ENCODE measurements at places on chromosomes 12 and 14.

DNA sequence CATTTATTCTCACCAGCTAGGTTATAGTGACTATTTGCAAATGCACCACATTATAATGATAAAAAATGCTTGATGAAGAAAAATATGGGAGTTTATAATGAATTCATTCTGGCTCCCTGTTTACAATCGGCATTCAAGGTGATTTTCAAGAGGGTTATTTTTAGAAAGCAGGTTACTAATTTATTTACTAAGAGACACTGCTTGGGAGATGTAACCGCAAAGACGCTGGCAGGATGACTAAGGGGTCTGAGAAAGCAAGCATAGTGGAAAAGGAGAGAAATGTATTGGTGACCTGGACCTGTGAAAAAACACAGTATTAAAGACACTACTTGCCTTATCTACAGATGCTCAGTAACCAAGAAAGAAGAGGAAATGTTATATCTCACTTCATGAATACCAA, 13.3 kb upstream of the PITPNM2 start:
- no peak for DNase-seq

- DNase-seq: peak; percentile 54
These were observed 2.8 kb upstream of the NINJ2 start for GRCh38 chr12:666066-666465.

DNA sequence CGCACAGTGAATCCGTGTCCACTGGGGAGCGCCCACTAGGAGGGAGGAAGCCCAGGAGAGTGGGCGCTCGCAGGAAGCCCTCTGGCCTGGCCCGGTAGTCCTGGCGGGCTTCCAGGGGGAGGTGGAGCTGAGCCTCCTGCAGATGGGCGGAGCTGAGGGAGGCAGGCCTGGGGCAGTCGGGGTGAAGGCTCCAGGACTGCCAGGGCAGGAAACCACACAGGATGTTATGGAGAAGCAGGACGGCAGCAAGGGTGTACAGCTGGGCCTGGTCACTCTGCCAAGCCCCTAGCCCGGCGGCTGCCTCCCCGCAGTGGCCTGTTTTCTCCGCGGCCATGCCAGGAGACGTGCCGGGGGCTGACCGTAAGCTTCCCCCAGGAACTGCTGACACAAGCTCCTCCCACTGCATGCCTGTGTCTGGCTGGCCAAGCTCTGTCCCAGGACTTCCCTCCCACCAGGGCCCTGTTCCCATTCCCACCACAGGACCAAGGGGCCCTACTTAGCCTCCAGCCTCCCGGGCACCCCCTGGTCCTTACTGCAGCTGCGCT, 143.4 kb upstream of the C14orf180 start:
- peak; percentile 24 for DNase-seq

GRCh38 chr12:121325922-121326396, 26.3 kb downstream of the ANAPC5 start:
- DNase-seq: peak; percentile 65

GRCh38 chr12:50517421-50518048, 12.8 kb downstream of the DIP2B start:
- peak; percentile 30 for DNase-seq

DNA sequence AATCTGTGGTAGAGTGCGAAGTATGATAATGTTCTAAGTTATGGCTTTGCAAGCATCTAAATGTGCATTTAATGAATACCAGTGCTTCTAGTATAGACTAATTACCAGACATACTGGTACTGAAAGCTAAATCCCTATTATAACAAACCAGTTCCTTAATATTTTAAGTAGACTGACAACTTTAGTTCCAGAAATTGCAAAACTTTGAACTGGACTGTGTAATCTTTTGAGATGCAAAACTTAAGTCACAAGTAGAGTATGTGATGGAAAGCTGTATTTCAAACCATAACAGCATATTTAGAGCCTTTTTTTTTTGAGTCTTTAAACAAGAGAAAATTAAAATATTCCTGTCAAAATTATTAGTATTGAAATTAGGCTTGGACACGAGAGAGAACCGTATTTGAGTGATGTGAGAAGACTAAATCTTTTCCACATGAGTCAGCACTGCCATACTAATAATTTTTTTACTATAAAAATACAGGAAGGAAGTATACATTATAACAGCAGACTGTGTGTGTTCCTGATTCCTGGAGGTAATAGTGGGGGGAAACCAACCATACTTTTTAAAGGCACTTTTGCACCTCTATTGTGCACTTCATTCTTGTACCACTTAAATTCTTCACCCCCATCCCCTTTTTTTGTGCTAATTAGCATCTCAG, 45.5 kb downstream of the PPM1A start:
- DNase-seq: no peak

- DNase-seq: peak; percentile 47
These were observed 33.7 kb downstream of the VWF start for GRCh38 chr12:6090803-6091202.

DNA sequence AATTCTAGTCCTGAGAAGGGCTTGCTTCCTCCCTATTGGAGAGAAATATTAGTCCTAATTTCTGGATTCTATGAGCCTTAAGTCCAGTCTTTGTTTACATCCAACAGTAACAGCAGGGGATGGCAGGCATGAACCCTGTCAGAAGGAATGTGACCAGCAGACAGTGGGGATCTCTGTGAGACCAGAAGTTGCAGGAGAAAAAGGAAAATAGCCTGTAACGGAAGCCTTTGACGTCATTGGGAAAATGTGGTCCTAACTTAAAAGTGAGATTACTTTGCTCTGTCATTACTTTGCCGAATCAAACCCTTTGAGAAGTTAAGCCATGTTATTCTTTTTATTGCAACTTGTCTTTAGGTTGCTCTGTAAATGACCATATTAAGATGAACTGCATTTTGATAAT, 218.2 kb upstream of the PRICKLE1 start:
- no peak for DNase-seq

GRCh38 chr12:22122359-22122758, 76.3 kb downstream of the CMAS start:
- DNase-seq: no peak

- no peak for DNase-seq
These were observed 56.7 kb downstream of the PLEKHG3 start for GRCh38 chr14:64760916-64761315.

GRCh38 chr12:75236206-75236605, 26.6 kb upstream of the KCNC2 start:
- no peak for DNase-seq

- no peak for DNase-seq
These were observed 6.2 kb downstream of the AACS start for GRCh38 chr12:125071456-125071855.

GRCh38 chr12:27824126-27824842, 44.2 kb upstream of the MANSC4 start:
- no peak for DNase-seq

DNA sequence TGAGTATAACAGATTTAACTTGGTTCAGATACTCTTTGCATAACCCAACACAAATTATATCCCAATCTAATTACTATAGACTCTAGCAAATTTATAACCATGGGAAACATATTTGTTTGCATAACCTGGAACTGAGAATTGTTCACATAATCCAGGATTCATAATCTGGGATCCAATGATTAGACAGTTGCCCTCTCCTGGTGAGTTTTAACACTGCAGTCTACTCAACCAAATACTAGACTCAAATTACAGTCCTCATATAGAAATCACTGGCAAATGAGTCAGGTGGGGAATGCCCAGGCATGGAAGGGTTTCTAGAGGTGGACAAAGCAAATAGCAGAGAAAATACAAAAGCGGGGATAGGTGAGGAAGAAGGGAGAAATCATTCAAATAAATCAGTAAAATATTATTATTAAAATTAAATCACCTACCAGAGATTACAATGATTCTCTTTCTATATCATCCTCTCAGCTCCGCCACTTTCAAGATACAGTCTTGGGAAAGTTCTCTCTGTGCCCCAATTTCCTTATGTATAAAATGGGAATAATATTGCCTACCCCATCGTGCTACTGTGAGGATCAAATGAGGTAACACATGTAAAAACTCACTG, 9.4 kb downstream of the GCH1 start:
- peak; percentile 54 for DNase-seq

DNA sequence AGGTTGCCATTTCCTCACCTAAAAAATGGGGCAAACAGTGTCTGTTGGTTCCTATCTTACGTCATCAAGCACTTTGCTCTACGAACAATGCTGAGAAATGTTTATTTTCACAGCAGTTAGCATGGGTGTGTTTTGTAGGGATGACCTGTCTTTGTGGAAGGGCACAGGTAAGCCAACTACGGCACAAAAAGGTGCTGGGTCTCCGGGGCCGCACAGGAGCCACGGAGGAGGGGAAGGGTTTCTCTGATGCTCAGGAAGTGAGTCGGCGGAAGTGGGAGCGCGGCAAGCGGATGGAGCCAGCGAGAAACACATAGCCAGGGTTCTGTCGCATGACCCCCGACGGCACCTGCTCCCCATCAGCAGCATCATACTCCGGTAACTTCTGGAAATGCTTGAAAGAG, 65.6 kb upstream of the TCL1B start:
- DNase-seq: no peak

- no peak for DNase-seq
These were observed 7.0 kb upstream of the TINF2 start for GRCh38 chr14:24249230-24250021.

DNA sequence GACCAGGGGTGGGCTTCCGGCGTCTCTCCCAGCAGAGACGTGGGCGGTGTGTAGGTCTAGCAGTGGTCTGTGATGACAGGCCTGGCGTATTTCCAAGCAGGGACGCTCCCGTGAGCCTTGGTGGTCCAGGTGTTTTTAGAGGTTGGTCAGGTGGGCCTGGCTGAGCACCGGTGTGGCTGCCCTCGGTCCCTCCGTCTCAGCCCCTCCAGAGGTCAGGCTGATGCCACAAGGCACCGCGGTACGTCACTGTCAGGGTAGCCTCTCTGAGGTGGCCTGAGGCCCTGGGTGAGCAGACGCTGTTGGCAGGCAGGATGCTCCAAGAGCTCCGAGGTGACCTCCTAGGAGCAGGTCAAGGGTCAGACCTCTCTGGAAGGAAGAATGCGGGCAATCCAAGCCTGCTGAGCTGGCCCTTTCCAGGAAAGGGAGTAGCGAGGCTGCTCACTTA, 13.6 kb downstream of the MTA1 start:
- DNase-seq: no peak

DNA sequence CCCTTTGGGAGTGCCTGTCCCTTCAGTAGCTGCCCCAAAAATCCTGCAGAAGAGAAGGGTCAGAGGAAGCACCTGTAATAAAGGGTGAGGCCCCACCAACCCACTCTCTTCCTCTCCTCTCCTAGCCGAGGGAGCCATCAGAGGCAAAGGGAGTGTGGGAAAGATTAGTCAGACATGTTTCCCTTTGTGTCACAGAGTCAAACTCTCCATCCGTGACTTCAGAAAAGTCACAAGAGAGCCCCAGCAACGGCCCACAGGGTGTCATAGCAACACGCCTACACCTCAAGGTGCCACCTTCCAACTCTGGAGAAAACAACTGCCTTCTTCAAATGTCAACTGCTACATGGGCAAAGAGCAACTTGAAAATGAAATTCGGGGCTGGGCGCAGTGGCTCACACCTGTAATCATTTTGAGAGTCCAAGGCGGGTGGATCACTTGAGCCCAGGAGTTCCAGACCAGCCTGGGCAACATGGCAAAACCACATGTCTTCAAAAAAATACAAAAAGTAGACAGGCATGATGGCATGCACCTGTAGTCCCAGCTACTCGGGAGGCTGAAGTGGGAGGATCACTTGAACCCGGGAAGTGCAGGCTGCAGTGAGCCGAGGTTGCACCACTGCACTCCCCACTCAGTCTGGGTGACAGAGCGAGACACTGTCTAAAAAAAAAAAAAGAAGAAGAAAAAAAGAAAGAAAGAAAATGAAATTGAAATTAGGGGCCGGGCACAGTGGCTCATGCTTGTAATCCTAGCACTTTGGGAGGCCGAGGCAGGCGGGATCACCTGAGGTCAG, 17.7 kb upstream of the CD27 start:
- DNase-seq: no peak

GRCh38 chr14:71666571-71667145, 265.6 kb upstream of the RGS6 start:
- DNase-seq: no peak

DNA sequence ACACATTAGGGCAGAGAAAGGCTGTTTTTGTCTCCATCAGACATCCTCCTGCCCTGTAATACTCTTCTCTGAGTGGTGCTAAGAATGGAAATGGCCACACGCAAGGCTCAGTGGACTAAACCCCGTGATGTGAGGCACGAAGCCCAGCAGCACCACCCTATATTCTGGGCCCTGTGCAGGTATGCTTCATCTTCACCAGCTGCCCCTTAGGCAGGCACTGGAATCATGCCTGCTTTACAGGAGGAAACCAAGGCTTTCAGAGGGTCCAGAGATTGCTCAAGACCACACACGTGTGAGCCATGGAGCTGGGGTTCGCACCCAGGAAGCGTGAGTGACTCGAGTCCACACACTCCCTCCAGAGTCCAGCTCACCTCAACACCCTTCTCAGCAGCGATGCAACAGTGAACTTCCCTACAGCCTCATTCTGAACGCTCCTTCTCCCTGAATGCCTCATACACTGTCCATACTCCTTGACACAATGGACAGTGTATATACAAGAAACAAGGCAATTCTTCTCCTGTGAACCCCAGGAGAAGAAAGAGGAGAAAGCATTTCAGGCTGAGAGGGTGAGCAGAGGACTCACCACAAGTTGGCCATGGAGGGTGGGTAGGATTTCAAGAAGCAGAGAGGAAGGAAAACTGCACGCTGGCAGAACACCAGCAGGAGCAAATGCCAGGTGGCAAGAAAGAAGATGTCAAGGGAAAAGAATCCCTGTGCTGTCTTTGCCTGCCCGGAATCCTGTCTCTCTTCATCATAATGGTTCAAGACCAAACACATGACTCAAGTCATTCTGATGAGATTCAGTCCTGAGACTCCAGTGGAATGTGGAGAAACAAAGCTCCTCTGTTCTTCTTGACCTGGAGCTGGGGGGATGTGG, 39.1 kb downstream of the NT5DC3 start:
- peak; percentile 57 for DNase-seq

DNA sequence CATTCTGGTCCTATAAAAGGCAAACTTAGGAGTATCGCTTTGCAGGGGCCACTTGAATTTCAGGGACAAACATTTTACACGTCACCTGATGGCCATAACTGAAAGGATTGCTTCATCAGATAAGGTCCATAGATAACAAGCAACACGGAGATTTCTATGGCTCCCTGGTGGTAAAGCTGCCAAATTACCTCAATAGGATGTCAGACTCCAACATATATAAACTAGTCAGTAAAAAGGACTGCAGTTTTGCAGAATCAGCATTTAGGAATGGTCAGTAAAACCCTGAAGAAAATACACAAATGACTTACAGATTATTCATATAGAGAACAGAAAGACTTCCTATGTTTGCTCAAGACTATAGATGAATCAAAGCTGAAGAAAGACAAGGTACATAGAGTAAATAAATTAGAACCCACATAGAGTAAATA, 66.1 kb upstream of the GRIP1 start:
- DNase-seq: no peak

- DNase-seq: peak; percentile 52
These were observed at the start of gene CCDC175 for GRCh38 chr14:59576332-59577294. TSS of gene CCDC175 (minus strand) at chr14:59576812. CDS start at chr14:59576775, 37 bp downstream.

DNA sequence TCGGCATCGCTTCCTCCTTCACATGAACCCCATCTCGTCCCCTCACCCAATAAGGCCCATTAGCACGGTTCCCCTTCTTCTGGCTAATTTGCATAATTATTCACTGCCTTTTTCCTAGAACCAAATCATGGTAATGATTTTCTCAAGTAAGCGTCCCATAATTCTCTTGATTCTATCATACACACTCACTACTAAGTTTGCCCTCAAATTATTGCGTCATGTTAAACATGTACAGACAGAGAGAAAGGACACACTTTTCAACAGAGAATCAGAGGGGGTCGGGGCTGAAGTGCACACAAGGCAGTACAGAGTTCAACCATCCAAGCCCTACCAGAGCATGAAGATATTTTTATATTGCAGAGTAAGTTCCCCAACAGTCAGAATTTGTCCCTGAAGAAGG, 256.6 kb downstream of the FOXN3 start:
- no peak for DNase-seq
